ENCODE measurements at places on chromosomes 3 and 15.

- no peak for DNase-seq
Measured at GRCh38 chr3:194854206-194854605, 168.5 kb downstream of the FAM43A start.

DNA sequence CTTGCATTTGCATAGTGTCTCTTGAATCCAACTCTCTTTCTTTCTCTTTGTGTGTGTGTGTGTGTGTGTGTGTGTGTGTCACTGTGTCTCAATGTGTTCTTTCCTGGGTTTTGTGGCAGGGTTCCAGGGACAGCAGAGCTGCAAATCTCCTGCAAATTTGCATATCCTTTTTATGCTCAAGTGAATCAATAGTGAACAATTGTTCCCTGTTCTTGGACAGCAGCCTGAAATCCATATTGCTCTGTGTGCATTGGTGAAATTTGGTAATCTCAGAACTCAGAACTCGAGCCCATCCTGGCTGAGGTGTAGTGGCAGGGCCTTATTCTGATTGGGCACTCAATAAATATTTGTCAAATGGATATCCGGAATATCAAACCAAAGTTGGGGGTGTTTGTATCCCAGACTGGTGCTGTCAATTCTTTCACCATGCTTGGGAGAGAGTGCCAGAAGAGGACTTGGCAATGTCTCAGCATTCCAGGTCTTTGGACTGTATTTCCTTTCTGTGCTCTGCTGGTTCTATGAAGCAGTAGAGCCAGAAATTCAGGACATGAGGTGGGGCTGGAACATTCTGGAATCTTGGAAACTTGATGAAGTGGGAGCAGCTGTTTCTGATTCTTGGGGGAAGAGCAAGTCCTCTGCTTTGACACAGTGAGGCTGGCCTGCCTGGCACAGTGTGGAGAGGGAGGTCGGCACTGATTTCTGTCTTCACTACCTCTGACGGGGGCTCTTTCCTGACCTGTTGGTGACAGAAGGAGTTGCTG is 380.6 kb upstream of the C2CD4B start:
- DNase-seq, result no peak

DNA sequence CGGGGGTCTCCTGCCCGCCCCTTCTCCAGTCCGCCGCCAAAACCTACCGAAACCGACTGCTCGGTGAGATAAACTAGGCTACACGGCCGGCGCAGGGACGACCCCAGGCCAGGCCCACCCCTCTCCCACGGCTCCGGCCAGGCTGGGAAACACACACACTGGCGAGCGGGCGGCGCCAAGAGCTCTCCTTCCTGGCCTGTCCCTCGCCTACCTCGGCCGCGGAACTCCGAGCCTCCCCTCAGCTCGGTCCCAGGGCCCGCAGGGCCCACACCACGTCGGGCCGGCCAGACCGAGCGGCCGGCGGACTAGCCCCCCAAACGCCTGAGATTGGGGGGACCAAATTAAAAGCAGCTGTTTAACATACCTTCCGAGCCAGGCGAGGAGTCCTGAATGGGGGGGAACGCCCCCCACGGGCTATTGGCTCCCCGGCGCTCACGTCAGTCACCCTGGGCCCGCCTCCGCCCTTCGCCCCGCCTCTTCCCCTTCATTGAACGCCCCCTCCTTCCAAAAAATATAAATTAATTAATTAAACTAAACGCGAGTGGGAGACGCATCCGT is 4.0 kb upstream of the SIN3A start:
- DNase-seq, result peak; percentile 85

GRCh38 chr15:73305331-73306211 is 63.2 kb downstream of the HCN4 start:
- no peak for DNase-seq

DNA sequence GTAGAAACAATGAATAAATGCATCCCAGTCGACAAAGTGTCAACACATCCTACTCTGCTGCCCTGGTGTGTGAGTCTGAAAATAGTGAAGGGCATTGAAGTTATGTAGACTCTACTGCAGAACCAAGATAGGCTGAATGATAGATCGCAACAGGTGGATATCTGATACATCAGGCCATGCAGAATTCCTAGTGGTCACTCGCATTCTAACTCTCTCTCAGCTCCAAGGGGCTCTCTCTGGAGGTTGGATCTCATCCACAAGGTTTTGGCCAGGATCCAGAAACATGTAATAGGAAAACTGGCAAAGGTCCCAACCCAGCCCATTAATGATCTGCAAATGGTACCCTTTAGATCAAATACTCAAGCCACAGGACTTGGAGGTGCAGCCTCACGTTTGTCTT is 514.1 kb downstream of the MAGI1 start:
- no peak for DNase-seq

DNA sequence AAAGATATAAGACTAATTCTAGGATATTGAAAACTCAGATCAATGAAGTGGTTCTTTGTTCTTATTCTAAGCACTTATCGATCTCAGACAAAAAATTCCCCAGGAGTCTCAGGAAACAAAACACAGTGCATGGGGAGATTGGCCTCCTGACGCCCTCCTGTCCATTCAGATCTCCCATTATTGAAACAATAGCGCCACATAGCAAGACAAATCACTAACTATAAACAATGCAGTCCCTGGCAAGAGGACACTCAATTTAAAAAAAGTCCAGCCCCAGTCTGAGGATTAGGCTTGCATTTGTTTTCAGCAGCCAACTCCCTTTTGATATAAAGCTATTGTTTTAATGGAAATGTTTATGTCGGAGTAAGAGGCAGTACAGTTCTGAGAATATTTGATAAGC is 528.2 kb downstream of the GABRG3 start:
- DNase-seq, result no peak

DNA sequence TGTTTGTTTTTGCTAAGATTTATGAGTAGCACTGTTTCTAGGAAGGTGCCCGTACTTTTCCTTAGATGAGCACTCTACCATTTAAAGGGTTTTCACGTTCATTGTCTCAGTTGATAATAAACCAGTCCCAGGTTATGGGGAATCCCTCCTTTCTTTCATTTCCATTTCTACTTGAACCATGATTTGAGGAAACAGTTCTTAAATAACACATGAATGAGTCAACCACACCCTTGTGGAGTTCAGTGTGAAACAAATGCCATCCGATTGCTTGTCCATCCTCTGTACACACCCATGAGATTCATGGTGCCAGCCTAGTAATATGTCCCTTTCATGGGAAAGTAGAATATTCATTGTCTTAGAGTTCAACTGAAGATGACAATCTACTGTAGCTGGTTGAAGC is 23.1 kb downstream of the CMTM8 start:
- DNase-seq, result no peak

GRCh38 chr3:63808633-63809032 is 10.5 kb upstream of the C3orf49 start:
- no peak for DNase-seq

- DNase-seq, result peak; percentile 48
Measured at GRCh38 chr15:84715441-84716035, 401 bp downstream of the SEC11A start.

DNA sequence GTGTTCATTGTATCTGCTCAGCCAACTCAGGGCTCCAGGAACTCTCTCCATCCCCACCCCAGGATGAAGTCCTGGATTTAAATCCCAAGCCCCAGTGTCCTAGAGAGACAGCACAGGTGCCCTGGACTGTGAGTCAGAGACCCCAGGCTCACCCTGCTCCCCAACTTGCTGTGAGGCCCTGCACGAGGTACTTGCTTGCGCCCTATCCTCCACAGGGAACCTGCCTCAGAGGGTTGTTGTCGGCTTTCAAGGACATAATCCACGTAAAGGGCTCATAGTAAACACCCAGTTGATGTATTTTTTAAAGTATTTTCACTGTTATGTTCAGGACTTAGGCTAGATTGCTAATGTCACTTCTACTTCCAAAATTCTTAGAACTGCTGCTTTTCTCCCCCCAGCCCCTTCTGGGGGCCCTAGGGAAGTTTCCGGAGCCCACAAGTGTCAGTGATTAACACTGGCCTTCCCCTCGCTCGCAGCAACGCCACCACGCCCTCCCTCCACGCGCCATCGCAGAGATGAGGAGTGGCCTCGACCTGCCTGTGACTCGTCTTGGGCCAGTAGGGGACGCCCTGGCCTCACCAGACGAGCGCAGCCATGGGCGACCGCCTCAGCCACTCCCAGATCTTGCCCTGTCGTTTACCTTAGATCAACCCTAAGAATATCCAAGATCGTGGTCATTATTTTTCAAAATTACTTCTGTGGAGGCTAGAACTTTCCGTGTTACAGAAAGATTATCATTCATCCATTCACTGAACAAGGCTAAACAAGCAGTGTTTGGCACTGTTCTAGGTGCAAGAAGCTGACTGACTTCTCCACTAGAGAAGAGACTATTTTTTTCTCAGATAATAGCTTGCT is 6.0 kb upstream of the SRP14 start:
- DNase-seq, result peak; percentile 85

DNA sequence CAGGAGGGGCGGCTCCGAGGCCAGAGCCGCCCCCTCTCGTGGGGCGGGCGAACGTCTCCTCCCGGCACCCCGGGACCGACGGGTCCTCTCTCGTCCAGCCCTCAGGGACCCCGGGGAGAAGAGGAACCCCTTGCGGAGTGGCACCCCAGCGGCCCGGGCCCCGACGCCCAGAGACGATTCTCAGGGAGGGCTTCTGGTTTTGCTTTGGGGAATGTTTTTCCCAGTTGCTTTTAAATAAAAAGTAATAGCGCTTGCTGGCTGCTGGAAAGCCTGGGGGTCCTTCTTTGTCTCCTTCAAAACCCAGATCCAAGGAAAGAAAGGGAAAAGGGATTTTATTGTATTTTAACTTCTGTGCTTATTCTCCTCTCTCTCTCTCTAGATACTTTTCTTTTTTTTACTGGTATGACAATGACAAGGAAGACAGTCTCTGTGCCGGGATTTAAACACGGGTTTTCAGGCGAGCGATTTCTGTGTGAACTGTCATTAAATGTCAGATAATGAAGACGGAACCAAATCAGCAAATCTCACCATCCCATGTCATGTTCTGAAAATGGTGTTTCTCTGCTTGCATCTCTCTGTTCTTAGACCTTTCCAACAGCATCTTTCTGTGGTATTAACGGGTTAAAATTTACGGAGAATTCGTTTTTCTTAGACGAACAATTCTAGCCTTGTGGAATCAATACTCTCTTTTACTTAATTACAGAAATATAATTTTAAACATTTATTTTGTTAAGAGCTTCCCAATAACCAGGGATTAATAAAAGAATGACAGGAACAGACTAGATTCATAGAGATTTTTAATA is 530 bp upstream of the PCOLCE2 start:
- no peak for DNase-seq

DNA sequence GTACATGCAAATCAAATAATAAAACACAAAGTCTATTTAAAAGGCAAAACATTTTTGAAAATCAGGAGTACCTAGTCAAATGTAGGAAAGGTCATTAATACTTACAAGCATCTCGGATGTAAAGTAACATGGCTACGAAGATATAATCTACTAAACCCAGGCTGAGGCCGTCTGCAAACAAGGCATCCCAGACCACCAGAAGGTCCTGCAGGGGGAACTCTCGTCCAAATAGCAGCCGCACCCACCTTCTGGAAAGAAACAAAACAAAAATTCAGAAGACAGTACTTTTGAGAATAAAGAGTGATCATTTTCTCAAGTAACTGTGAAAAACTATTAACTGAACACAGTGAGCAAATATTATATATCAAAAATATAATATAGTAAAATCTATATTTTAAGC is 423.1 kb downstream of the PLCL2 start:
- no peak for DNase-seq

- DNase-seq, result no peak
Measured at GRCh38 chr3:122988508-122988907, 39.1 kb downstream of the SEMA5B start.

DNA sequence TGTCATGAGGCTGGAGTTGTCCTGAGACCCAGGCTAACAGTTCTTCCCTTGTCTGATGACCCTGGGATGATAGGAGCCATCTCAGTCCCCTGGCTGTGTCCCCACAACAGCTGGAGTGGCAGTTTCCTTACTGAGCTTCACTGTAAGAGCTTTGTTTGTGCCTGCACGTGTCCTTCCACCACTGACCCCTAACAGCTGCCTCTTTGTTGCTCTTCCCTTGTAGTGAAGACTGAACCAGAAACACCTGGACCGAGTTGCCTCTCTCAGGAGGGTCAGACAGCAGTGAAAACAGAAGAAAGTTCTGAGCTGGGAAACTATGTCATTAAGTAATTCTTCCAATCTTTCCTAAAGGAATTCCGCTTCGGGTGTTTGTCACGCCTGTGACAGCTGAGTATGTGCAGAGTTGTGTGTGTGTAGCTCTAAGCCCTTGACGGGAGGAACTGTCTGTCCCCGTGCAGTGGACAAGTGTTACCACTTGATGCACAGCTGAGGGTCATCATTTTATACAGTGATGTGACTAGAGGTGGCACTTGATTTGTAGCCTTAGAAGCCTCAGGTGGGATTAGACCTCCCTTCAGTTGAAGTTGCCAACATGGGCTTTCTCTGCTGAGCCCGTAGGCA is 25.0 kb downstream of the MAP6D1 start:
- DNase-seq, result no peak

DNA sequence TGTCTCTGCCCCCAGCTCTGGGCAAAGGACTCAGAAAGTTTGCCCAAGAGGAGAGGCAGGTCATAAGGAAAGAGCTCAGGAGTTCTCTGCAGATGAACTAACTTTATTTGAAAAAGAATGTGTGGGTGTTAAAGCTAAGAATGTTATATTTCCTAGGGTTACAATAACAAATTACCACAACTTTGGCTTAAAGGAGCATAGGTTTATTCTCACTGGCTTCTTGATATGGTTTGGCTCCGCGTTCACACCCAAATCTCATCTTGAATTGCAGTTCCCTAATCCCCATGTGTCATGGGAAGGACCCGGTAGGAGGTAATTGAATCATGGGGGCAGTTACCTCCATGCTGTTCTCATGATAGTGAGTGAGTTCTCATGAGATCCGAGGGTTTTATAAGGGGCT is 383.7 kb upstream of the CFAP20DC start:
- no peak for DNase-seq

DNA sequence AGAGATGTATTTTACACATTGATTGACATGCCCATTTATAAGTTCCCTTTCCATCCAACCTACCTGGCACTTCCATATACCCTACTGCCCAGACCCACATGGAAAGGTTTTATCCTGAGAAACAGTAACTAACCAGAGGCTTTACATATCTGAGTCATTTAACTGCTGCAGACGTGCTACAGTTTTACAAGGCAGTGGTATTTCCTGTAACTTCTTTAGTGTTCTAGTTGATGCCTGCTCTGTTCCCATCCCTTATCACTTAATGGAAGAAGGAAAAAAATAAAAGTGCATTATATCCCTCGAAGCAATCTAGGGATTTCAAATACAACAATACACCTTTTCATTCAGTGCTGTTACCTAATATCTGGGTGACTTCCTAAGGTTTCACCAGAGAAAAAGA is 107.1 kb downstream of the TMCO5A start:
- DNase-seq, result no peak
